ENCODE measurements at places on chromosomes 2 and 18.

- no peak for DNase-seq
These were observed 88.5 kb upstream of the RBMS1 start for GRCh38 chr2:160582081-160582480.

GRCh38 chr18:31294199-31294747 lies 23.7 kb upstream of the DSG1 start:
- DNase-seq: no peak

- DNase-seq: no peak
These were observed 1454.4 kb upstream of the CELF4 start for GRCh38 chr18:39019989-39020388.

DNA sequence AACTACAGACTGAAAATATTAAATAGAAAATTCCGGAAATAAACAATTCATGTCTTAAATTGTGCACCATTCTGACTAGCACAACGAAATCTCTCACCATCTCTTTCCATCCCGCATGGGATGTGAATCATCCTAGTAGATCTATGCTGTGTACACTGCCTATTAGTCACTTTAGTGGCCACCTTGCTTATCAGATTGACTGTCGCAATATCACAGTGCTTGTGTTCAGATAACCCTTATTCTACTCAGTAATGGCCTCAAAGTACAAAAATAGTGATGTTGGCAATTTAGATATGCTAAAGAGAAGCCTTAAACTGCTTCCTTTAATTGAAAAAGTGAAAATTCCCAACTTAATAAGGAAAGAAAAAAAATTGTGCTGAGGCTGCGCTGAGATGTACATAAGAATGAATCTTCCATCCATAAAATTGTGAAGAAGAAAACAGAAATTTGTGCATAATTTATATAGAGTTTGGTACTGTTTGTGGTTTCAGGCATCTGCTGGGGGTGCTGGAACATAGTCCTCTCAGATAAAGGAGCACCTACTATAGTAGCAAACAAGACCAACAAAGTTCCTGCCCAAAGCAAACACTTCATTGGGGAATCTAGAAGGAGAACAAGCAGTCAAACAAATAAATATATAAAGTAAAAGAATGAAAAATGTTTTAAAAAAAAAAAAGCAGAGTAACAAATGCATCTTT lies 12.0 kb downstream of the PSMD1 start:
- DNase-seq: peak; percentile 53

DNA sequence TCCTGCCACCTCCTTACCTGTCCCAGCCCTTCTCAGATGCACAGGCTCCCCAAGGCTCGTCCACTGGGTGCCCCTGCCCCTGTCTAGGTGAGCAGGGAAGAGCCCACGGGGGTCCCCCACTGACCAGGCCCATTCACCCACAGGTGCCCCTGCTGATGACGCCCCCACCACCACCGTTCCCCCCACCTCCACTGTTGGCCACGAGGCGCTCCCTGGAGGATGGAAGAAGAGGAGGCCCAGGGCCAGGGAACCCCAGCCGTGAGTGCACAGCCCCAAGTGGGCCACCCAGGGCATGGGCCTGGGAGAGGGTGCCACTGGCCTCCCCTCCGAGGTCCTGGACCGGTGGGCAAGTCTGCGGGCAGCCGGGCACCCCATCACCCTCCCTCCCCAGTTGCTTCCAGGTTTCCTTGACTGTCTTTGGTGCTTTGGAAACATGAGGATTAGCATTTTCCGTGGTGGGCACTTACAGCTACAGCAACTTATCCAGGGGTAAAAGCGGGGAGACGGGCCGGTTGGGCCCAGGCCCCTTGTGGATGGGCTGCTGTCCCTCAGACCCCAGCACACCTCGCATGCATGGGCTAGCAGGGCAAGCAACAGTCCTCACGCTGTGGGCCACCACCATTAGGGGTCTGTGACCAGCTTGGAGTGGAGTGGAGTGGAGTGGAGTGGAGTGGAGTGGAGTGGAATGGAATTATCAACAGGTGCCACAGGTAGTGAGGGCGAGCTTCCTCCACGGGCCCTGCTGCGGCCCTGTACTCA lies 13.2 kb upstream of the KLHL30 start:
- no peak for DNase-seq

- peak; percentile 87 for DNase-seq
These were observed 99.7 kb downstream of the MEP1B start for GRCh38 chr18:32289483-32290075.

- peak; percentile 68 for DNase-seq
These were observed 21.6 kb upstream of the SLC20A1 start for GRCh38 chr2:112623913-112624777.

GRCh38 chr18:47901624-47902362 lies 28.7 kb downstream of the SMAD2 start:
- DNase-seq: no peak

DNA sequence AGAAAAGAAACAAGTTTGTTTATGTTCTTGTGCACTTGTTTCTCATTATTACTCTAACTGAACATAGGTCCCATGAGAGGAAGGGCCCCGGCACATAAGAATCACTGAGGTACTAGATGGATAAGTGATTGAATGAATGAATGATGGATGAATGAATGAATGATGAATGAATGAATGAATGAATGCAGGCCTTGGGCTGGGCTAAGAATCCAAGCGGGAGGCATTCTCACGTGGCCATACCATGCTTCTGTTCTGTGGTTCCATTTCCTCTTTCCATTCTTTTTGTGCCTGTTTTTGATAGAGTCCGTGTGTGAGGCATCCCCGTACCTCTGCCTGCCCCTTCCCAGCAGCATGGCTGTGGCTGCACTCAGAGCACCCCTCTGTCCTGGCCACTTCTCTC lies 94.8 kb downstream of the SH3BP4 start:
- no peak for DNase-seq

GRCh38 chr2:212328136-212328535 lies 210.5 kb downstream of the ERBB4 start:
- no peak for DNase-seq

- peak; percentile 85 for DNase-seq
These were observed 12.8 kb upstream of the IHH start for GRCh38 chr2:219073413-219074129.

DNA sequence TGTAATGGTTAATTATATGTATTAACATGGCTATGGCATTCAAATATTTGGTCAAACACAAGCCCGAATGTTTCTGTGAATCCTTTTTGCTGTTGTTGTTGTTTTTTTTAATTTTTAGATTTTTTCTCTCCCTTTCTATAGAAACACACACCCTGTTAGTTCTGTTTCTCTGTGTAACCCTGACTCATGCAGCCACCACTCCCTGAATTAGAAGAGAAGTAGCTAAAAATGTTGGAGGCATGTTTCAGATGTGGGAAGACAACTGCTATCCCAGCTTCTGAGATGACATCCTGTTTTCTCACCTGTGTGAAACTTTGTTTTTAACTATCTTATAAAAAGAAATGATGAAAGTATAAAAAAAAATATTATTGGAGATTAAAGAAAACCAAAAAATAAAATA lies 219.6 kb upstream of the RGPD4 start:
- DNase-seq: no peak

GRCh38 chr2:153946036-153946435 lies 74.3 kb downstream of the GALNT13 start:
- DNase-seq: no peak

DNA sequence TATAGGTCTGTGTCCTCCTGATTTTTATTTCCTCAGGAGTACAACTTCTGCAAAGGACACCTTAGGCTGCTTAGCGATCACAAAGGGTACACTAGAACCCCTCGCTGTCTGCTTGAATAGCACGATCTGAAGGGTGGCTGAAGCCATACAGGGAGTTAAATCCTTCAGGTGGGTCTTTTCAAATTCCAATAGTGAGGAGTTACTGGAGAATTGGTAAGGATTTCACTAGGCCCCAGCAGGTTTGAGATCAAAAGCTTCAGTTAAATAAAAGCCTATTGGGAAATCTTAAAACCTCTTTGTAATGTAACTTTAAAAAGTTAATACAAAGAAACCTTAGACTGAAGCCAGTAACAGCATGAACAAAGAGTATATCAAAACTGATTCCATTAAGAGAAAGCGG lies 613.1 kb downstream of the ZEB2 start:
- DNase-seq: no peak

- peak; percentile 8 for DNase-seq
These were observed 607.5 kb upstream of the SLC39A10 start for GRCh38 chr2:195049372-195050031.

DNA sequence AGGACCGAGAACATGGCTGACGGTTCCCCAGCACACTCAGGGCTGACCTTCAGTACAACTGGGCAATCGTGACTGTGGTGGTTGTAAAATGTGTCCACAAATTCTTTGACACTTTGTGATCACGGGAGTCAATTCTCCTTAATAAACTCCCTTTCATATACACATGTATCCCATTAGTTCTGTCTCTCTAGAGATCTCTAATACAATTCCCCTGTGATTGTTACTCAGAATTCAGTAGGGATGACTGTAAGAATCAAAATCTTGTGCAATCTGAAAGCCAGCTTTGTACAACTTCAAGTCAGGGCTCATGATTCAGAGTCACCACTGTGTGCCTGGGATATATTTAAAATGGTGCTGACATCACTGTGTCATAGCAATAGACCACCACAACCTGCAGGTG lies 89.5 kb upstream of the LMAN1 start:
- DNase-seq: peak; percentile 16

DNA sequence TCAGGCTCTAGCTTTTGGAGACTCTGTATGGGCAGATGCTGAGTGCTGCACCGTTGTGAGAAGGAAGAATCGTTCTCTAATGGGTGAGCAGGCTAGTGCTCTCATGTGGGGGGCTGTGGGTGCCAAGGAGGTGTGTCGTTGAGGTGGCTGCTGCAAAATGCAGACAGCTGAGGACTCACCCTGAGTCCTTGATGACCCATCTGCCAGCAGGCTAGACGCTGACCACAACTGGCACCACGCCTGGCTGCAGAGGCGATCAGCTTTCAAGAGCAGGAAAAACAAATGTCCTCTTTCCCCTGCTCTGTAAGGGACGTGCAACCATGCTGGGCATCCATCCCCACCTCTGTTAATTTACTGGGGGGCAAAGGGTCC lies 48.2 kb downstream of the HAUS1 start:
- peak; percentile 53 for DNase-seq

DNA sequence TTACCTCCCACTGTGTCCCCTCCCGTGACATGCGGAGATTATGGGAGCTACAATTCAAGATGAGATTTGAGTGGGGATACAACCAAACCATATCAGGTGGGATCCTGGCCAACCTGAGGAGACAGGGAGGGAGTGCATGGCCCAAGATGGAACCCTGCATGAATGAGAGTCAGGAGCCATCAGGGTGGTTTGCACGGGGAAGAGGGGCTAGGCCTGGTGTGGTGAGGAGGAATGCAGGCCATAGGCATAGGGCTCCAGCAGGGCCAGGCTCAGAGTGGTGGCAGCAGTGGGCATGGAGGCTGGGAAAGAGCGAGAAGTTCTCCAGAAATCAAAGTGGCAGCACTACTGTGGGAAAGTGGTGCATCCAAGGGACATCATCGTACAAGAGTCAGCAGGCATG lies 74.0 kb upstream of the BCL2L11 start:
- no peak for DNase-seq

- DNase-seq: no peak
These were observed 135.4 kb upstream of the SERPINE2 start for GRCh38 chr2:224174521-224174920.

DNA sequence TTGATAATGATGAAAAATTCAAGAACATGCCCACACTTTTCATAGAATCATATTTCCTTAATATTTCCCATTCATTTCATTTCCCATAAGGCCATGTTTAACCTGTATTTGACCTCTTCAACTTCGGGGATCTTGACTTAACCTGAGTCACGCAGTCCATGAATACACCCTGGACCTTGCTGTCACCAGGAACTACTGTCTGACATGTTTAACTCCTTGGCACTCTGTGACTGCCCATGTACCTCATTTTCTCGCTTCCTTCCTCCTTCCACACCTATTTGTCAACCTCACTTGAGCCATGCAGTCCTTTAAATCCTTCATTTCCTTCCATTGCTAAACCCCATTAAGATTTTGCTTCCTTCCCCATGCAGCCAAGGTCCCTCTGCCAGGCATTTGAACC lies 16.3 kb downstream of the ABCB11 start:
- no peak for DNase-seq

DNA sequence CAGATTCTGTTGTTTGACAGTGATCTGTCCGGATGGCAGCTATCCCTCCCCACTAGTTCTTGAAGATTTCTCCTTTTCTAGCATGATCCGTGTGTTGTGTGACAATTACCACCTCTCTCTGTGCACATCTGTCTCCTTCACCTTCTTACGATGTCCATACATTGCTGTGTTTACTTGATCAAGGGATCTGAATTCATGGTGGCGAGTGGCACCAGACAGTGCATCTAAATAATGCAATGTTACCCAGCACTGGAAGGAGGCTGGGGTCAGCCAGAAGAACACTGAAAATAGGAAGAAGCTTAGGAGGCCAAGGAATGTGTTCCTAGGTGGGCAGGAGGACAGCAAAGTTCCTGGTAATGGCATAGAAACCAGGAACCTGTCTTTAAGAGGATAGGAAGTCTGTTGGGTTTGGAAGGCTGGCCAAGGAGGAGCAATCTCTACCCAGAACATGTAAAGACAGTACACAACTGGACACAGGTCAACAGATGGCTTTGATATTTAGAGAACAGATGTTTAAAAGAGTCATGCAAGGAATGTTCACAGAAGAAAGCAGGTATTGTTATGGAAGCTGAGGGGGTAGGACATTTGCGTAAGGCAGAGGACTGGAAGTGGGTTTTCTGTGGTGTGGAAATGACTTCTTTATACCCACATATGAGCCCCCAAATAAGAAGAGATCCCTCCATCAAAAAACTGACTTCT lies 126.4 kb downstream of the HRH4 start:
- DNase-seq: no peak

GRCh38 chr2:149160701-149161217 lies 122.3 kb downstream of the LYPD6B start:
- no peak for DNase-seq

DNA sequence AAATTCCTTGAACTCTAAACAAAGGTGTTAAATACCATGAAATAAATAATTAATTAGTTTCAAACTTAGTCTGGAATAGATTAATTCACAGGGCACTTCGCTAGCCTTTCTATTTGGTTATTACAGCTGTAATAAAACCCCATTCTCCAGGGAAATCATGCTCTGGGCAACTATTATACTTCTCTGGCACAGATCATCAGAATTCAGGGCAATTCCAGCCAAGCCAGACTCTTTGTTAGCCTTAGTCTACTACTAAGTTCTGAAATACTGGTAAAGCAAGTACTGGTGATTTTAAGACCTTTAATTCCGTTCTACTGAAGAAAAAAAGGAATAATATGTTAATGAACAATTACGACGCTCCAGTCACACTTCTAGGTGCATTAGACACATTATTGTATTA lies 123.4 kb upstream of the PDE1A start:
- no peak for DNase-seq

GRCh38 chr2:143802242-143802641 lies 673.0 kb downstream of the ARHGAP15 start:
- peak; percentile 38 for DNase-seq

GRCh38 chr2:242038928-242039341 lies 169.4 kb downstream of the RTP5 start:
- no peak for DNase-seq

GRCh38 chr2:233084488-233084887 lies 24.3 kb downstream of the INPP5D start:
- DNase-seq: no peak

DNA sequence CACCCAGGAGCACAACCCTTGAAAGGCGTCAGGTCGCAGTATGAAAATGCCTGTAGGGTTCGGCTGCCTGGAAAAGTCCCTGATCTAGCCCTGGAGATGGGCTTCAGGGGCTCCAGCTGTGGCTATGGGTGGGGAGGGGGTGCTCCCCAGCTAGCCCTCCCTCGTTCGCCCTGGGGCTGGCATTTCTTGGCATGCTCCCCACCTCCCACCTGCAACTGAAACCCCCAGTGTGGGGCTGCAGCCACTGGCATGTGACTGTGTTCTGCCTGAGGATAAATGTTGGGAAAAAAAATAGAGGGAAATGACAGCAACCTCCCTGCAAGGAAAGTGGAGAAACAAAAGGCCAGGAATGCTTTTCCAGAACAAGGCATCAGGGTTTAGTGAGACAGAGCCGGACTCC lies 109.2 kb downstream of the COPS8 start:
- DNase-seq: no peak

Measured in choroid plexus epithelial cell (primary cell).